ENCODE measurements at places on chromosomes 7 and 10.

DNA sequence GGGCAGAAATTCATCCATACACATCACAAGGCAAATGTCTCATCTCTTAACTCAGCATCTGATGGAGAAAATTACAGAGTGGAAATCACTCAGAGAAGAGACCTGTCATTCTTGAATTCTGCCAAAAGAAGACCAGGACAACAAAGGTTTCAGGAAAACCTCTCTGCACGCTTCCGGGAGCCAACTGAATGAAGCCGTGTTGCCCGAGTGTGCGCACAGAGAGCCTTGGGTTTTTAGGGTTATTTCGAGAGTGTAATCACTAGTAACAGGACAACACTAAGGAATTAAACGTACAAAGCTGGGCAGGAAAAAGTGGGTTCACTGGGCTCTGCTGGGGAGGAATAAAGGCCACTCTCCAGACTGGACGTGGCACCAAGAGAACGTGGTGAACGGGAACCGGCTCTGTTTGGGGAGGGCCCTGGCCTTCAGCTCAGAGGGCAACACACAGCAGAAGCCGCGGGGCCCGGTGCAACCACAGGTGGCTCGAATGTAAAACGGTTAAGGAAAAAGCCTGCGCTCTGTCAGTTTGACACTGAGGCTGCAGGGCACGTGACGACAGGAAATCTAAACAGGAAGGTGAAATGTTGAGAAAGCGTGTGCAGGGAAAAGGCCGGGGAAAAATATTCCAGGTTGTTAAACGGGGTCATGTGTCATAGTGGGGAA is 331.5 kb downstream of the DNAJB6 start:
- no peak for DNase-seq

- no peak for DNase-seq
Measured at GRCh38 chr7:21507627-21508343, 35.1 kb upstream of the DNAH11 start.

DNA sequence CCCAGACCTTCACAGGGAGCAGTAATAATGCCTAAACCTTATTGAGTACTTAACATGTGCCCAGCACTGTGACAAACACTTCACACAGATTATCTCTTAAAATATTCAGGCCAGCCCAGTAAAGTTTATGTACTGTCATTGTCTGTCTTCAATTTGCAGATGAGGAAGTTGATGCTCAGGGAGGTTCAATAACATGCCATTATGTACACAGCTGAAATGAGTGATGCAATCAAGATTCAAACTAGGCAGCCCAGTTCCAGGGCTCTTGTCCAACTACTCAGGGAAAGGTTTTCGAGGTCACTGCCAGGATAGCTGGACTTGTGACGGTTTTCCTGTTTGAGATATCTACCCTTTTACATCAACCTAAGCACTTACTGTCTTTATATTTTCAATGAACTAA is 56.1 kb downstream of the AUTS2 start:
- DNase-seq: no peak

DNA sequence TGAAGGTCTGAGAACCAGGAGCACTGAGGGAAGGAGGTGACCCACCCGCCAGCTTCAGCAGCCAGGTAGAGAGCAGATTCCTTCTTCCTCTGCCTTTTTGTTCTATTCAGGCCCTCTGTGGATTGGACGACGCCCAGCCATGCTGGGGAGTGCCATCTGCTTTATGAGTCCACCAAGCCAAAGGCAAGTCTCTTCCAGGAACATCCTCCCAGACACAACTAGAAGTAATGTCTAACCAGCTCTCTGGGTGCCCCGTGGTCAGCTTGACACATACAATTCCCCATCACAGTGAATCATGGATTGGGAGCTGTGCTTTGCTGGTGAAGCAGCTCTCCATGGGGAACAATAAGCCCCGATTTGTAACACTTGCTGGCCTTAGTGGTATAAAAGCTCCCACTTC is 125.2 kb downstream of the CCDC3 start:
- DNase-seq: no peak

- DNase-seq: no peak
Measured at GRCh38 chr7:120615703-120616102, 242.2 kb downstream of the TSPAN12 start.

DNA sequence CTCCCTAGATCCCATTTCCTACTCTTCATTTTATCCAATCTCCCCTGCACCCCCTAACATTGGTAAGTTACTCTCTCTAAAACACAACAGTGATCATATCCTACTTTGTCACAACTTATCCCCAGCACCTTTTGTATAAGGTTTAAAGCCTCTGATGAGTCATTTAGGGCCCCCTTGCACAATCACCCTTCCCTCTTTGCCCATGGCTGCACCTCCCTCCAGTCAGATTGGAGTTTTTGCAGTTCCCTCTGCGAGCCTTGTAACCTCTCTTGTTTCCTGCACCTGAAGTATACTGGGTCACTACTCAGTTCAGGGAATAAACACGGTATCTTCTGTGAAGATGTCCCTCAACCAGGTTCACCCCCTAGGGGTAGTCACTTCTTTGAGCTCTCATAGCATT is 55.9 kb upstream of the ADRB1 start:
- DNase-seq: no peak

GRCh38 chr10:44983066-44983894 is 4.7 kb upstream of the DEPP1 start:
- no peak for DNase-seq

DNA sequence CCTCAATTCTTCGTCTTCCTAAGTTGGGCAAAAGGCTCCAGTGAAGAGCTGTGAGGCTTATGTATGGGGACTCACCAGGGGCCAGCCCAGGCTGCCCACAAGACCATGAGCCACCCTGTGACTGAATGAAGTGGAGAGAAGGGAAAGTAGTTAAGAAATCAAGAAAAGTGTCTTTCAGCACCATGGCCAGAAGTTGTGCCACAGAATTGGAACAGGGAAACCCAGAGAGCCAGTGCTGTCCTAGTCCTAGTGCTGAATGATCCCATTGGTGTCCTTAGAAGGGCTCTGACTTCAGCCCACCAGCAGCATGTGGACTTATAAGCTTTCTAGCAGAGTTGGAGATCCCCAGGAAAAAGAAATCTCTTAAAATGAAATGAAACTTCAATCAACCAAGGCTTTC is 37.0 kb upstream of the CCSER2 start:
- no peak for DNase-seq

DNA sequence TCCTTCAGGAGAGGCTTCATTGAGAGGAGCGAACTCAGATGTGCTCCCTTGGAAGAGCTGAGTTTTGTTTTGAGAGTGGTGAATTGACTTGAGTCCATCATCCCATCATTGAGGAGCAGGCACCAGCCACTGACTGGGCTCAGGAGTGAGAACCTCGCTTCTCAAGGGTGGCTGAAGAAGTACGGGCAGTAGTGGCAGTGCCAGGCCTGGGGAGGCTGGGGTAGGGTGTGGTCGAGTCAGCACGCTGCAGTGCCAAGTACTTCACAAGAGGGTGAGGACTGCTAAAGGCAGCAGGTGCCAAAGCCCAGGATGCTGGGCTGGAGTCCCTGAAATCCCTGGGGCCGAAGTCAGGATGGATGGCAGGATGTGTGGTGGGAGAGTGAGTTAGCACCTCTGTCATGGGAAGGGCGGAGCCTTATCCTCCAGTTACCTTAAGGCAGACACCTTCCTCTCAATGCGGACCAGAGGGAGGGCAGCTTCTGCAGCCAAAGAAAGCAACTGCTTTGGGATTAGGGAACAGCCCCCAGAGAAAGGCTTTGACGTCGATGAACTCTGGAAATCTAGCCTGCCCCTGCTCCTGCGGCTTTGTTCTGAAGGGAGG is 210.3 kb downstream of the CAMK1D start:
- DNase-seq: no peak

- no peak for DNase-seq
Measured at GRCh38 chr7:3922175-3922635, 621.2 kb downstream of the SDK1 start.
